ENCODE measurements at places on chromosomes 4 and X.
A peak's percentile ranks its signal among the peaks of the same experiment; 100 is the strongest.

DNA sequence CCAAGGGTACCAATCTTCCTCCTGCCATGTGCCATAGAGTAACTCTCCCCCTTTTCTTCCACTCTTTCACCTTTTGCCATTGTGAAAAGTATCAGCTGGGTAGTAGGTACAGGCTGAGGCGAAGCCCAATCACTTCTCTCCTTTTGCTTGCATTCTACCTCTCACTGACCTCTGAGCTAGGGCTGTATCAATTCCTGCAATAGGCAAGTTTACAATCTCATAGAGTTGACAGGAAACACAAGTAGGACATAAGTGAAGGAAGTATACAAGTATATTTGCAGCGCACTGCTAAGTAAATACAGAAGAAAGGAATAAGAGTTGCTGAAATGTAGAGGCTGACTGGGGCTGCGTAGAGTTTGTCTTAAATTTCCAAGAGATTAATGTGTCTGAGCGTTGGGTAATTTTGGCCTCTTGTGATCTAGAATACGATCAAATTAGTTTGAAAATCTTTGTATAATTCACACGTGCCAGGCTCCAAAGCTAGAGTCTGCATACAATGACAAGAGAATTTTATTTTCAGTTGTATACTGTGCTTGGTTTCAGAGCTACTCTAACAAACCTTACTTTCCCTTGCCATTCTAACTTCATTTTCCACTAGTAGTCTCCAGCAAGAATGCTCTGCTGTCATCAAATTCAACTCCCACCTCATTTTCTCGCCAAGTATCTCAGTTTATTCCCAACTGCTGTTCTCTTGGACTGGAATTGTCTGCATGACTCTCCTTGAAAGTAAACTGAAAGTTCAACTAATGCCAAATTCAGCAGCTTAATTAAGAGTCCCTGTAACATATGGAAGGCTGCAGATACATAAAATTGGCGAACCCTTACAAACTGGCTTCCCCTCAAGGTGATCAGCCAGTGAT is 90.3 kb downstream of the ATP11C start:
- DNase-seq = no peak

DNA sequence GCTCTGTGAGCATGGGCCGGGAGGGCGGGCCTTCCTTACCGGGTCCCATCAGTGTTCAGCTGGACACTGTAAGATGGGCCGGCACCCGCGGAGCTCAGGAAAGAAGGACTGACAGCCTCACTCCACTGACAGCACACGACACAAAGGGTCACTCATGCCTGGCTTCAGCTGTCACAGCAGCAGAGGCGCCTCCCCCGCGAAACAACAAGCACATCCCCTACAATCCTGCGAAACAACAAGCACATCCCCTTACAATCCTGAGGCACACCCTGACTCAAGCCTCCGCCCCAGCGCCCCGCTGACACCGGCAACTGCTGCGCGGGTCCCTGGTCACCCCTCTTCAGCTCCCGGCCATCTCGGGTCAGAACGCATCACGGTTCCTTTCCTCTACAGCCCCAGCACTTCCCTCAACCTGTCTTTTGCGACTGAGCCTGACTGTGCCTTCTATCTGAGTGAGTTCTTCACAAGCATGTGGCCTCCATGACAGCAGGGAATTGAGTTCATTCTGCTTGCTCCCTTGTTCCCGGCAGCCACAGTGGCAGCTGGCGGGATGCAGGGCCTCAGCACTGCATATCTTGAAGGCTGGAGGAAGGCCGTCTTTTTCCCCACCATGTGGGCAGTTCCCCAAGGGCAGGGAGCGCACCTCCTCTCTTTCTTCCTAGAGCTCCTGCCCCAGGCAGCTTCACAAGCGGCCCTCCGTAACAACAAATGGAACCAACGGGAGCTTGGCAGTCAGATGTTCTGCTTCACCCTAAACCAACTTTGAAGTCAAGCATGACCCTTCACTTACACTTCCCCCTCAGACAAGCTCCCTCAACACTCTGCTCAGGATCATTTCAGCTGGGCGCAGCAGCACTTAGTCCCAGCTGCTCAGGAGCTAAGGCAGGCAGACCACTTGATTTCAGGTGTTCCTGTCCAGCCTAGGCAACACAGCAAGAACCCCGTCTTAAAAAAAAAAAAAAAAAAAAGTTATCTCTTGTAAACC is 39.6 kb downstream of the SCD5 start:
- no peak for DNase-seq

GRCh38 chrX:34918091-34918736 is 24.4 kb upstream of the FAM47B start:
- no peak for DNase-seq

GRCh38 chr4:77819404-77819842 is 255 bp upstream of the CNOT6L start:
- DNase-seq = peak; percentile 68

DNA sequence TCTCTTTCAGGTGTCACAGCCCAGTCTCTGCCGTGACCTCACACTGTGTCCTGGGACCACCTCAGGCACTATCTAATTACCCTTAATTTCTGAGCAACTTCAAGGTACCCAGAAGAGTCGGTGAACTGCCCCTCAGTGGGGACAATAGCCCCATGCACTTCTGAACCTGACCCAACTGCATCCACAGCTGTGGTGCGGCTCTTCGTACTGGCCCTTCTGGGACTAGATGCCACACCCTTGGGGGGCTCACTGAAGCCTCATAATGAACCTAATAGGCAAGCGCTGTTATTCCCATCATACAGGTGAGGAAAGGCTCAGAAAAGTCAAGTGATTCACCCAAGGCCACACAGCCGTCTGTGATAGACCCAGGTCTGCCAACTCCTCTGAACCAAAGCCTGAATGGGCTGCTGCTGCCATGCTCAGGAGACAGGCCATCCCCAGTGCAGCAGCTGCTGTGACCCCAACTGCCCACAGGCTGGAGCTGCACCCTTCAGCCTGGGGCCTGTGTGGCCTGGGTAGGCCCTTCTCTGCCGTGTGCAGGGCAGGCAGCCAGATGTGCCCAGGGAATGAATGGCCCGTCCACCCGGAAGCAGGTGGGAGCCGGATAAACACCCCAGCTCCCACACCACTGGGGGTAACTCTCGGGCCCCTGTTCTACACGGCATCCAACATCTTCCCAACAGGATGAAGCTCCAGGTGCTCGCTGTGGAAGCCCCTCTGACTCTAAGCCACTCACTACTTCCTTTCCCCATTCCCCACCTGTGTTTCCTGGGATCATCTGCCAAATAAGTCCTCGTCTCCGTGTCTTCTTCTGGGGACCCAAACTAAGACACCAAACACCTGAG is 35.9 kb downstream of the HMX1 start:
- DNase-seq = no peak

- no peak for DNase-seq
These were observed 1305.2 kb downstream of the ARAP2 start for GRCh38 chr4:34939073-34939472.

- DNase-seq = no peak
These were observed 112.8 kb upstream of the LRPAP1 start for GRCh38 chr4:3644849-3645627.

All from stimulated activated CD4-positive, alpha-beta T cell treated with anti-CD3 and anti-CD28 coated beads, TNF-alpha, amount 100 ng/mL, for 1 hour (primary cell).